ENCODE measurements at places on chromosomes 11 and 22.

- DNase-seq: no peak
Observed at GRCh38 chr11:20026629-20027555, 133.4 kb downstream of the DBX1 start.

DNA sequence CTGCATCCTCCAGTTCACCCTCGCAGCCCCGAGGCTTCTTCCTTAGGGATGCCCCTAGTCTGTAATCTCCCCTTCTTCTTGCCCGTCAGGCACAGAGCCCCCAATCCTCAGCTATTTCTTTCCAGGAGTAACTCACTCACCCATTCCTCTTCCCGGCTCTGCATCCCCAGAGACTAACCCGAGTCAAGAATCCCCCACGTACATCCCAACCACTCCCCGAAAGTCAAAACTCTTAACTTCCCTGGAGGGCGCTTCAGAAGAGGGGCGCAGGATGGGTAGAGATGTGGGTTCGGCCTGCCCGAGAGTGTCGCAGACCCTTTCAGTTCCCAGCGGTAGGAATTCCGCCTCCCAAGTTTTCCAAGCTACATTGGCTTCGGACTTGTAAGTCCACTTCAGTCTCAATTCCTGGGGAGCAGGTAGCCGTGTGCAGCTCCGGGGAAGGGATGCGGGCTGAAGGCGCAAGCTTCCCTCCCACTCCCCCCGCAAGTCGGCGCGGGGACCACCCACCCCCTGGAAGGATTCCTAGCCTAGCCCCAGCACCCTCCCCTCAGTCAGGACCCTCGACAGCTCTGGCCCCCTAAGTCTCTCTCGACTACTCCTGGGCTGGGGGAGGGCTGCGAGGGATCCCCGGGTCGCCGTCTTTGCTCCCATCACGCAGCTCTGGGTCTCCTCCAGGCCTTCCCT is 871 bp downstream of the BDNF start:
- no peak for DNase-seq

GRCh38 chr11:32256466-32256865 is 165.6 kb downstream of the RCN1 start:
- no peak for DNase-seq

DNA sequence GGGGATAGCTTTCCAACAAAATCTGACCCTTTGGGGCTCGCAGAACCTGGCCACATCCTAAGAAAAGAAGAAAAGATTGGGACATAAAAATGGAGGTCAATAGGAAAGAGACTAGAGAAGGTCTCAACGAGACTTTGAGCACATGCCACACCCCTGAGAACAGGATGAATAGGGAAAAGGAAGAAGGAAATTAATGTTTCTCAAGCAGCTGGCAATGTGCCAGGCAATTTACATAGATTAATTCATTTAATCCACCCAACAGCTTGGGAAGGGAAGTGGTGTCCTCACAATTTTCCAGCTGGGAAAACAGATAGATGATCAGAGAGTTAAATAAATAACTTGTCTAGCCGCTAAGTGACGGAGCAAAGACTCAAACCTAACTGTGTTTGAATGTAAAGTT is 50.7 kb downstream of the PAMR1 start:
- DNase-seq: no peak

DNA sequence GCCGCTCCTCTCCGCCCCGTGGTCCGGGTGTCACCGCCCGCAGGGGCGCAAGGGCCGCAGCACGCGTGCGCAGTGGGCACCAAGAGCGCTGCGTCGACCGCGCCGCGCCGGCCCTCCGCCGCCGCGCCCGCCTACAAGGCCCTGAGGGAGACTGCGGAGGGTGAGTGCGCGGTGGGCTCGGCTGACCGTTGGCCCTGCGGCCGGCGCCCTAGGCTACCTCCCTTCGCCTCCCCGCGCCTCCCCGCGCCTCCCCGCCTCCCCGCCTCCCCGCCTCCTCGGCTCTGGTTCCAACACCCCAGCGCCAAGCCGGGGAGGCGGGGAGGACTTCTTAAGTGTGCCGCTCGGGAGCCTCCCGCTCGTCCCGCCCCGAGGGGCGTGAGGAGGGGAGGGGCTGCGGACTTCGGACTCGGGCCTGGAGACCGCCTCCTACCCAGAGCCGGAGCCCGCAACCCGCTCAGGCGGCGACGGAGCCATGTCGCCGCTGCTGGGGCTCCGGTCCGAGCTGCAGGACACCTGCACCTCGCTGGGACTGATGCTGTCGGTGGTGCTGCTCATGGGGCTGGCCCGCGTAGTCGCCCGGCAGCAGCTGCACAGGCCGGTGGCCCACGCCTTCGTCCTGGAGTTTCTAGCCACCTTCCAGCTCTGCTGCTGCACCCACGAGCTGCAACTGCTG is at the start of gene AQP11:
AQP11 (plus strand) TSS at position 433 of the 673 bp plus-strand sequence; CDS start at position 473, 40 bp downstream.
- DNase-seq: peak; percentile 48

DNA sequence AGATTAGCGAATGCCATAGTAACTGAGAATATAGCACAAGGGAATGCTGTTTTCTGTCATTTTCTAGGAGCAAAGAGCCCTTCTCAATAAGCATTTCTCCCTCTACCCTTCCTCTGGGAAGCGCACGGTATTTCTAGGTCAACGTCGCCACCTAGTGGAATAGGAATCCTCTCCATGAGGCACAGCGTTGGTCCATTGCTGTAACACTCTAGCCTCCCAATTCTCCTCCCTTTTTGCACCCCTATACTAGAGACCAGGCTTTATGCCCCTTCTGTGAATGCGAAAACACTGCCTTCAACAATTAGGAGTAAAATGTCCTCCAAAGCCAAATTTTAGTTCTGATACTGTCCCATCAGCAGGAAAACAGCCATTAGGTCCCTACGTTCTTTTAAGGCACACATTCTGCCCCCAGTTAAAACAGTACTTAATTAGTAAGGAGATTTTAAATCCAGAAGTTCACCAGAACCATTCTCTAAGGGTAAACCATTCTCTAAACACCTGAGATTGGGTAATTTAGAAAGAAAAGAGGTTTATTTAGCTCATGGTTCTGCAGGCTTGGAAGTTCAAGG is 12.8 kb upstream of the HYLS1 start:
- DNase-seq: no peak

DNA sequence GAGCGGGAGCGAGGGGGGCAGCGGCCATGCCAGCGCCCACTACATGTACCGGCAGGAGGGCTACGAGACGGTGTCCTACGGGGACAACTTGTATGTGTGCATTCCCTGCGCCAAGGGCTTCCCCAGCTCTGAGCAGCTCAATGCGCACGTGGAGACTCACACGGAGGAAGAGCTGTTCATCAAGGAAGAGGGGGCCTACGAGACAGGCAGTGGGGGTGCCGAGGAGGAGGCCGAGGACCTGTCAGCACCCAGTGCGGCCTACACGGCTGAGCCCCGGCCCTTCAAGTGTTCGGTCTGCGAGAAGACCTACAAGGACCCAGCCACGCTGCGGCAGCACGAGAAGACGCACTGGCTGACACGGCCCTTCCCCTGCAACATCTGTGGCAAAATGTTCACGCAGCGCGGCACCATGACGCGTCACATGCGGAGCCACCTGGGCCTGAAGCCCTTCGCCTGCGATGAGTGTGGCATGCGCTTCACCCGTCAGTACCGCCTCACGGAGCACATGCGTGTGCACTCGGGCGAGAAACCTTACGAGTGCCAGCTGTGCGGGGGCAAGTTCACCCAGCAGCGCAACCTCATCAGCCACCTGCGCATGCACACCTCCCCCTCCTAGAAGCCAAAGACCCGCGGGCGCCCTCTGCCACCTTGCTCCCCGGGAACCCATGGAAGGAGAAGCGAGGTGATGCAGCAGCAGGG is 20.9 kb upstream of the TMEM191C start:
- DNase-seq: no peak

DNA sequence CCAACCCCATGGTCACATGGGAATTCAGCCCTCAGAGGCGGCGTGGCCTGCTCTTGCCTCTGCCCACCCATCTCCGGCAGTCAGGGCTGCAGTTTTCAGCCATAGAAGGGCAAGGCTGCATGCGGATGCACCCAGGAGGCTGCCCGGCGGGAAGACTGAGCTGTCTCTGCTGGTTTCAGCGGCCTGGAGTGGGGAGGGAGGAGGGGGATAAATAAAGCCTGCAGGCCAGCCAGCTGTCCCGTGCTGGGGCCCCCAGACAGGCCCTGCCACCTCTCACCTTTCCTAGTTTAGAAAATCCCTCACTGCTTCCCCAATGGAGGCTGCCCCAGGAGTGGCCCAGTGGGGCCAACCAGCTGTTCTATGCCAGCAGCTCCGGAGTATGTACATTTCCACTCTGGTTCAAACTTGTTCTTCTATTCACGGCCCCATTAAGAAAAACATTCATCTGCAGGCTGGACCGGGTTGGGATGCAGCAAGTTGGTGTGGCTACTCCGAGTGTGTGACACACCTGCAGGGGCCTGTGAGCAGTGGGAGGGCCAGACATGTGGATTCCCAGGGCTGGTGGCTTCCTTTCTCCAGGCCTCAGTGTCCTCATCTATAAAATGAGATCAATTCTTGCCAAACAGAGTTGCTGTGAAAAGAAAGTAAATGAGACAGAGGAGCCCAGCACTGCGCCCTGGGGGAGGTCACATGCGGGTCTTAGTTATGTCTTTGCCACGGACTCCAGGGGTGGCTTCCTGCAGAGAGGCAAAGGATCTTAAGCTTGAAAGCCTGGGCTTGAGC is 5.0 kb downstream of the MICALL1 start:
- DNase-seq: no peak

DNA sequence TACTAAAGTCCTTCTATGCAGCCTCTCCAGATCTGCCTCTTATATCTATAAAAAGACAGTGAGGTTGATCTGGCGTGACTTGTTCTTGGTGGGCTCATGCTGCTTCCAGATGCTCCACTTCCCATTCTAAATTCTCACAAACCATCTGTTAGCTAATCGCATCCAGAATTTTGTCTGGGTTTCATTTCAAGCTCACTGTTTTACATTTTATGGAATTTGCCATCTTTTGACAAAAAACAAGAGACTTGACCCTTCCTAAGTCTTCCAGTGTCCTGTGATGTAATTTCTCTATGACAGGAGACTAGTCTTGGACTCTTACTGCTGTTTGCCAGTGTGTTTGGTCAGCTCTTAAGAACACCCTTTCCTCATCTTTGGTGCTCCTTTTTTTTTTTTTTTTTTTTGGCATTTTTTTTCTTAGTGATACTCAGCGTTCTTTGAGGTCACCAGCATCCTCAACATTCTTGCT is 23.0 kb downstream of the CRKL start:
- no peak for DNase-seq

- no peak for DNase-seq
Observed at GRCh38 chr22:42586381-42586780, 28.3 kb downstream of the POLDIP3 start.

- no peak for DNase-seq
Observed at GRCh38 chr11:131037873-131038272, 121.6 kb upstream of the SNX19 start.

GRCh38 chr11:120441592-120441991 is 70.0 kb upstream of the GRIK4 start:
- no peak for DNase-seq

DNA sequence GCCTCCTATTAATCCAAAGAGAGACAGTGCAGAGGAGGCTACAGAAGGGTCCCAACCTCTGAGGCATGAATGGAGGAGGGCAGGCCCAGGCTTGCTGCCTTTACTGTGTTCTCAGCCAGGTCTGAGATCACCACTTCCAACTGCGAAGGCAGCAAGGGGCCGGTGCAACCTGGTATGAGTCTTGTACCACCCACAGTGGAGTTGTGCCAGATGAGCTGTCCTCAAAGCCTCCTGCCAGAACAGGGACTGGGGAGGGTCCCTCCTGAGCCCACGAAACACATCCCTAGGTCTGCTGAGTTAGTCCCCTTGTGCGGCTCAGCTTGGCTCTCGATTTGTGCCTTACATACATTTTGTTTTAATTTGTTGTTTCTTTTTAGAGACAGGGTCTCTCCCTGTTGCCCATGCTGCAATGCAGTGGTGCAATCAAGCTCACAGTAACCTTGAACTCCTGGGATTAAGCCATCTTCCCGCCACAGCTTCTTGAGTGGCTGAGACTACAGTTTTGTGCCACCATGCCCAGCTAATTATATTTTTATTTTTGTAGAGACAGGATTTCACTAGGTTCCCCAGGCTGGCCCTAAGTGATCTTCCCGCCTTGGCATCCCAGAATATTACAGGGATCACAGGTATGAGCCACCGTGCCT is 9.3 kb downstream of the MIF start:
- DNase-seq: no peak

- peak; percentile 88 for DNase-seq
Observed at GRCh38 chr11:67428052-67429001, at the start of gene RPS6KB2. RPS6KB2 (plus strand) TSS chr11:67428494; CDS start chr11:67428546, 52 bp downstream.

DNA sequence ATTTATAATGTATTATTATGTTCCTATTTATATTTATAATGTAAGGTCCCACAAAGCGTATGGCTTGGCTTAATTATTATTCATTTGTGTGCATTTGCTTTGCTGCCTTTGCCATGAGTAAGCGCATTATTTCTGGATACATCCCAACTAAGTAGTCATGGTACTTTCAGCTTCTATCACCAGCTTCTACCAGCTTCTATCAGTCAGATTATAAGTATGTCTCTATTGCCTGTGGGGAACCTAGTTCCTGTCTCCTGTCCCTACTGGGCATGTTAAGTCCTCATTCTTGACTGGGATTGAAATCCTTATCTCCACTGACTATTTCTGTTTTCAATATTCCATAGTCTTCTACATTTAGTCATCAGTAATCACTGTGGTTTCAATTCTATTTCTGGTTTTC is 33.5 kb upstream of the OR10W1 start:
- no peak for DNase-seq

GRCh38 chr22:50498322-50498890 is 9.1 kb downstream of the LMF2 start:
- peak; percentile 59 for DNase-seq

- no peak for DNase-seq
Observed at GRCh38 chr11:60455531-60456042, at the start of gene MS4A1. MS4A1 (plus strand) TSS chr11:60455847; CDS start chr11:60462375, 6,528 bp downstream.

DNA sequence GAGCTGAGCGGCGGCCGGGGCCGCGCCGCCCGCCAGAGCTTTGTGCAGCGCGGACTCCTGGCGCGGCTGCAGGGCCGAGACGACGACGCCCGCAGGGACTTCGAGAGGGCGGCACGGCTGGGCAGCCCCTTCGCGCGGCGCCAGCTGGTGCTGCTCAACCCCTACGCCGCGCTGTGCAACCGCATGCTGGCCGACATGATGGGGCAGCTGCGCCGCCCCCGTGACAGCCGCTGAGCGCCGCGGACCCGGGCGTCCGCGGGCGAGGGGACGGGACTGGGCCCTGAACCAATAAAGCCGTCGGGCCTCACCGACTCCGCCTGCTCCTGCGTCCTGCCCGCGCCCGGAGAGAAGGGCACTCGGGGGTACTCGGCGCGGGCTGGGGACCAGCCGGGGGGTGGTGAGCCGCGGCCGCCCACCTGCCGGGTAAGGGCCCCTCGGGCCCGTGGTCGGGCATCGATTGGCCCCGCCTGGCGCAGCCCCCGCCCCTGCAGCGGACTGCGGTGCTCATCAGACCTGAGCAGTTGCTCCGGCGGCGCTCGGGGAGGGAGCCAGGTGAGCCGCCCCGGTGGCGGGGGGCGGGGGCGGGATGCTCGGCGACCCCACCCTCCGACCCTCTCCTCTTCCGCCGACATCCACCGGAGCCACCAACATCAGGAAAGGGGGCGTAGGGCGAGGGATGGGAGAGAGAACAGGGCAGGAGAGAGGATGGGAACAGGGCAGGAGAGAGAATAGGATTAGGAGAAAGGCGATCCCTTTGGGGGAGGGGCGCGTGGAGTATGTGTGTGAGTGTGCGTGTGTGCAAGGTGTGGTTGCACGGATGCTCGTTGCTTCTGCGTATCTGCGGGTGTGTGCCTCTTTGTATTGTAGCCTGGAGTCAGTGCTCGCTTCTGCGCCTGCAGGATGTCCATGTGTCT is at the start of gene TMEM25:
TMEM25 (plus strand) TSS at position 510 of the 914 bp plus-strand sequence. CDS start 610 bp downstream, outside the sequence.
- no peak for DNase-seq
